Activated T-cell treated with anti-CD3 and anti-CD28 coated beads, Interleukin-2, amount 50 U/mL, for 72 hours (primary cell): ENCODE measurements at places on chromosomes 3 and 15. TPM values are rescaled to one million over a fixed set of nuclear protein-coding genes. Genes with fewer than 3 reads are reported as not detected.
A peak's percentile ranks its signal among the peaks of the same experiment; 100 is the strongest.

The TERC gene
- 23.0 TPM for total RNA-seq

DNA sequence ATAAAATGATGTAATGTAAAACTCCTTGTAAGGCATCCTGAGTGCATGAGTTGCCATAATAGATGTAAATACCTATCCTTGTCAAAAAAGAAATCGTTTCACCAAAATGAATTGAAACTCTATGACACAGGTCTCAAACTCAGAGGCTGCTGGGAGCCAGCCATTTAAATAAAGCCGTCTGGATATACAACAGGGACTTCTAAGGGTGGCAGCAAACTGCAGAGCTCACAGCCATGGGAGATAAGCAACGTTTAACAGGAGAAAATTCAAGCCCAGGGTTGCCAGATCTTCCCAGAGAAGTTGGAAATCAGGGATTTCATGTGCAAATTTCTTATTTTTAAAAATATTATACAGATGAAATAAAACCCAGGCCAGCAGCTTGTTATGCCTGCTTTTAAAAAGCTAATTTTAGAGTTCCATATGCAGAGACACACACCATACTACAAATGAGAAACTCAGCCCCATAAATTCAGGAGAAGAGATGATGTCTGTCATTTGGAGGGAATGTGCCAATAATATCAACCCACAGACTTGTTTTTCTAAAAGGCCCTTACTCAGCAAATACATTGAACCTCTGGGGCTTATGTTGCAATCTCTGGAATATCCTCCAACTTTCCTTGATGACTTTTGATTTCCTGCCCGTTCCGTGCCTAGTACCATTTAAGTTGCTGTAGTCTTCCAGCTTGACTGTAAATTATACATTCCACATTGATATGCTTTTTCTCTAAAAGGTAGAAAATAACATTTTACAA, 75.6 kb downstream of the AQP9 start:
- no peak overlapping the region for H3K4me3 ChIP-seq
- no peak for DNase-seq
- no peak overlapping the region for H3K27ac ChIP-seq
- H3K4me1 ChIP-seq = no peaks in the 10 kb centered on the region
- H3K36me3 ChIP-seq = no peaks in the 10 kb centered on the region
- no peaks in the 10 kb centered on the region for H3K27me3 ChIP-seq

GRCh38 chr3:52041118-52041731, 15.1 kb downstream of the DUSP7 start:
- no peaks in the 10 kb centered on the region for H3K36me3 ChIP-seq
- no peak for DNase-seq
- H3K4me1 ChIP-seq = peaks cover 13% of the 10 kb centered on the region
- H3K27ac ChIP-seq = peak overlapping the region; percentile 48
- no peaks in the 10 kb centered on the region for H3K27me3 ChIP-seq

The SEC11A gene
- total RNA-seq = 134 TPM

DNA sequence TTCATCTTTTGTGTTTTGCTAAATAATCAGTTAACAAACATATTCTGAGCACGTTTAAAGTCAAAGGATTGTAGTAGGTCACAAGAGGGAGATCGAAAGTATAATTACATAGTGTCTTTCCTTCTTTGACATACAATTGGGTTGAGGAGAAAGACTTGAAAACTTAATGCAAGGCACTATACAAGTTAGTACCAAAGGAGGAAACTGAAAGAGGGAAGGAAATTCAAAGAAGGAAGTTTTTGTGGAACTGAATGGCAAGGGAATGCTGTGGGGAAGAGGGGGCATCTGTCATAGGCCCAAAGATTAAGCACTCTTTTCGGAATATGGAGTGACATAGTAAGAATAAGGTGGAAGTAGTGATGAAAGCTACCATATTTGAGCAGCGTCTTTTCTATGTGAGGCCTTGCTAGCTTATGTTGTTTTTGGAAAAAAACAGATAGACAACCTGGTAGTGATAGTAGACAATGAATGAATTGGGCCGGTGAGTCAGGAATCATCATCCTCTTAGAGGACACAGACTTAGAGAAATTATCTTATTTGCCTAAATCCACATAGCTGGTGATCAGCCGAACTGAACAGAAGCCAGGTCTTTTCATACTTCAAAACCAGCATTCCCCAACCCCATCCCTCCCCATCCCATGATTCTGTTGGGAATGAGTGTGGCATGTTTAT, 10.2 kb downstream of the MBNL1 start:
- H3K4me3 ChIP-seq = peak overlapping the region; percentile 81
- peak overlapping the region; percentile 72 for H3K27ac ChIP-seq
- H3K4me1 ChIP-seq = peaks cover 90% of the 10 kb centered on the region
- H3K27me3 ChIP-seq = no peaks in the 10 kb centered on the region

The CRELD1 gene
- 18.8 TPM for total RNA-seq

GRCh38 chr3:186067360-186068242, 41.3 kb downstream of the ETV5 start:
- no peak for DNase-seq
- peak overlapping the region; percentile 5 for H3K27ac ChIP-seq
- no peaks in the 10 kb centered on the region for H3K36me3 ChIP-seq

DNA sequence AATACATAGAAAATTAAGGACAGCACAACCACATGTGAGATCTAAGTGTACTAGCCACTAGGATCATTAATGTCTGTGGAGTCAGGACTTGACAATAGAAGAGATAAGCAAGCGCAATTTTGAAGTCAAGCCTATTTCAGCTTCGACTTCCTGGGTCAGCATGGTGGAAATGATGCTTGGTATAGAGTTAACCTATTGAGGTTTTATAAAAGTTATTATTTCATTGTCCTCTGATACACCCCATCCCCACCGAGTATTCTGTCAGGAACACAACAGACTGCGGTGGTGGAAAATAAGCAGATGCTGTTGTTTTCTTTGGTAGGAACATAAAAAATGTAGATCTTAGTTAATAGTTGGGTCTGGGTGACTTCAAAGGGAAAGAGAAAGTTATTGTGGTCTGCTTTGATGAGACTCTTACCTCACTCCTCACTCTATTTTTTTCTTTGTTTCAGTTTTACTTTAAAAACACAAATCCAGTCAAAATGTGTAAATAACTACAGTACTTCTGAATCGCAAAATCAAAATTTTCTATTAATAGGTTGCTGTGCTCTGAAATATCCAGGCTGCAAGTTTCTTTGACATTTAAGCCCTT, 82.1 kb downstream of the IL5RA start:
- H3K4me3 ChIP-seq = peak overlapping the region; percentile 58
- H3K27ac ChIP-seq = peak overlapping the region; percentile 38
- H3K4me1 ChIP-seq = peaks cover 13% of the 10 kb centered on the region
- H3K27me3 ChIP-seq = peaks cover 5% of the 10 kb centered on the region
- no peak for DNase-seq

DNA sequence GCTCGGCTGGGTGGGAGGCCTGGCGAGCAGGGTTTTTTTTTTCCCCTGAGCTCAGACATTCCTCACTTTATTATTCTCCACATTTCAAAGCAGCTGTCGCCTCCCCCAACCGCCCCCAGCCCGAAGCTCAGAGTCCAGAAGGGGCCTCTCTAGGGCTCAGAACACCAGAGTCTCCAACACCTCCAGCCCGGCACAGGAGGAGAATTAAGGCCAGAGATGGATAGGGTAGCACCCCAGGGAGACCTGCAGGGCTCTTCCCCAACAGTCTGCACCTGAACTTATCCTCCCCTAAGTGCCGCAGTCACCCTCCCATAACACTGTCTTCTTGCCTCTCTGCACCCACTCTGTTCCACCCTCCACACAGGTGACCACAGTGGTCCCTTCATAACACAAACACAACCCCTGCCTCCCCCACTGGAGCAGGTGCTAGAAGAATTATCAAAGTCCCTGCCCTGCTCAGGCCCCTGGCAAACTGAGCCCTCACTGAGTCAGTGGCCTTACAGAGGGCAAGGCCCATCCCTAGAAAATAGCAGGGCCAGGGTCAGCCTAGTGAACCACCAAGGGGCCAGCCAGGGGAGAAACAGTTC, 14.1 kb downstream of the MYL3 start:
- no peaks in the 10 kb centered on the region for H3K36me3 ChIP-seq
- DNase-seq = no peak
- H3K27ac ChIP-seq = no peak overlapping the region
- H3K27me3 ChIP-seq = no peaks in the 10 kb centered on the region
- H3K4me1 ChIP-seq = no peaks in the 10 kb centered on the region
- H3K4me3 ChIP-seq = no peak overlapping the region

- H3K27ac ChIP-seq = no peak overlapping the region
- no peaks in the 10 kb centered on the region for H3K36me3 ChIP-seq
- H3K4me1 ChIP-seq = no peaks in the 10 kb centered on the region
Measured at GRCh38 chr3:142647856-142648255, 51.7 kb downstream of the PLS1 start.

The GABRR3 gene
- total RNA-seq = not detected

DNA sequence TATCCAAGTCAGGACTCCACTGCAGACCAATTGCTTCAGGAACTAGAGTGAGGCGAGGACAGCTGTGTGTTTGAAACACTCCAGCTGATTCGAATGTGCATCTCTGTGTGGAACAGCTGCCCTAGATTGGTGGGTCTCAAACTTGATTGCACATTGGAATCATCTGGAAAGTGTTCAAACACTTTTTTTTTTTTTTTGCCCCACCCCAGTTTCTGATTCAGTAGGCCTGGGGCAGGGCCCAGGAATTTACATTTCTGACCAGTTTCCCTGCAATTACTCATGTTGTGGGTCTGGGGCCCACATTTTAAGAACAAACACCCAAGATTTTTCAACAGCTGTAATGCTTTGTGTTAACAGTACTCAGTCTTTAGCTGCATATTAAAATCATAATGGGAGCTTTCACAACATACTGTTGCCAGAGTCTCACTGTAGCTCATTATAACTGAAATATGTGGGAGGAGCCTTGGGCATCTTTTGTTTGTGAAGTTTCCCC, 156.6 kb downstream of the NR1D2 start:
- peaks cover 11% of the 10 kb centered on the region for H3K4me1 ChIP-seq
- no peak overlapping the region for H3K4me3 ChIP-seq
- H3K36me3 ChIP-seq = no peaks in the 10 kb centered on the region
- no peak overlapping the region for H3K27ac ChIP-seq
- peak; percentile 7 for DNase-seq

DNA sequence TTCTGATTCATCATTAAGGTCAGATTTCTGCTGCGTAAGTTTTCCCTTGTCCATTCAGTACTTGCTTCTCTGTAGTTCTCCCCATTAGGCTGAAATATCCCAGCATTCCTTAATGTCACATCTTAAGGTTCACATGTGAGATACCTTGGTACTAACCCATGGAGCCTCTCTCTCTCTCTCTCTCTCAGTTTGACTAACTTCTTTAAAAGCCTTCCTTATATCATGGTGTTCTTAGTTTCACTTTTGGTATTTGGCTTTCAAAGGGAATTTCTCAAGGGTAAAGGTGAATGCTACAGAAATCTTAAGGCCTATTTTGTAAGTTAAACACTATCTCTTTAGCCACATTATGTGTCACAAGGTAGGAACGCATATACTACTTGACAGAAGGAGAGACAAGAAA, 427.3 kb upstream of the ZNF717 start:
- H3K4me1 ChIP-seq = no peaks in the 10 kb centered on the region
- H3K27me3 ChIP-seq = no peaks in the 10 kb centered on the region
- no peak for DNase-seq
- H3K36me3 ChIP-seq = no peaks in the 10 kb centered on the region
- H3K4me3 ChIP-seq = no peak overlapping the region
- no peak overlapping the region for H3K27ac ChIP-seq

- no peaks in the 10 kb centered on the region for H3K36me3 ChIP-seq
- H3K27ac ChIP-seq = no peak overlapping the region
- H3K27me3 ChIP-seq = no peaks in the 10 kb centered on the region
- no peak overlapping the region for H3K4me3 ChIP-seq
Measured at GRCh38 chr3:108102420-108103039, 11.7 kb upstream of the CD47 start.

DNA sequence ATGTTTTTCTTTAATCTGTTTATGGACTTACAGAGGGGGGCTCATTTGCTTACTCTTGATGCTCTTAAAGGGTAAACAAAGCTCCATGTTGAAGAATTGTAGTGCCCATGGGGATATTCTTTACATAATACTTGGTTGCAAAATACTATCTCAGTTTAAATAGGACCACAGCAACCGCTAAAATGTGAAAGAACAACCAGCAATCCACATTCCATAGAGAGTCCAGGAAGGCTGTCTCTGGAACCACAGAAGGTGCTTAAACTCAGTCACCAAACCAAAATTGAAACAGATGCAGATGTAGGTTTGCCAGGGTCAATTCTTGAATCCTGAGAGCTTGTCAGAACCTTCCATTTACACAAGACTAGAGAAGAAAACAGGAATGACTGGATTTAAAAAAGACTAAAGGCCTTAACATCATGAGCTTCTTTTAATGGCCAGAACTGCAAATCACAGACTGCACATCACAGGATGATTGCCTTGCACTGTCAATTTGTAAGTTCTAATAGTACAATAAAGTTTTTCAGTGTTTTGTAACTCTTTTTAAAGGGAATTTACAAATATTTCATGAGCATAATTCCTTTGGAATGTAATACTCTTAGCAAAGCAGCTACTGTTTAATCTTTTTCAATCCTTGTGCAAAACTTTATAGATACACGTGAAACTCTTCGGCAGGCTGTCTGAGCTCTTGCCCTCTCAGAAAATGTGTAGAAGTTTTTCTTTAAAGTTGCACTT, 661.6 kb downstream of the SI start:
- H3K4me3 ChIP-seq = no peak overlapping the region
- H3K27ac ChIP-seq = no peak overlapping the region
- no peaks in the 10 kb centered on the region for H3K27me3 ChIP-seq

The TYRO3 gene
- total RNA-seq = 2.2 TPM

DNA sequence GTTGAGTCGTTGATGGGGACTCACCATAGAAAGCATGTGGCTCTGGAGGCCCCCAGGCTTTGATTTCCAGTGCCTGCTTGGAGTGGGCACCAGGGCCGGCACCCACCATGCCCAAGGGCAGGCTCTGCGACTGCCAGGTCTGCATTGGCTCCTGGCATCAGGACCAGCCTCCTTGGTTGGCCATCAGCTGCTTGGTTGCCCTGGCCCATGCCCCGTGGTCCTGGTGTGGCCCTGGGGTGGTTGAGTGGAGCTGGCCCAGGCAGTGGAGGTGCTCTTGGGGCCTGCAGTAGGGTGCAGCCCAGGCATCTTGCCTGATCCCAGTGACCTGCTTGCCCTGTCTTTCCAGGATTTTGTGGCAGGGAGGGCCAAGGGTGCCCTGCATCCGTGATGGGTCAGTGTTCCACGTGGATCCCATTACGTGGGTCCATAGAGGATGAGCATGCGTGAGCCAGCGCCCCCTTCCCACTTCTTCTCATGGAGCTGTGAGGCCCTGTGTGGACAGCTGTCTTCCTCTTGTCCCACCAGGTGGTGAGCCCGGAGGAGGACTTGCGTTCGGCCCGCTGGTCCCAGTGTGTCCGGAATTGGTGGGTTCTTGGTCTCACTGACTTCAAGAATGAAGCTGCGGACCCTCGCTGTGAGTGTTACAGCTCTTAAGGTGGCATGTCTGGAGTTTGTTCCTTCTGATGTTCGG, 187.0 kb downstream of the UBE3A start:
- H3K4me1 ChIP-seq = no peaks in the 10 kb centered on the region
- DNase-seq = no peak
- peaks cover 9% of the 10 kb centered on the region for H3K36me3 ChIP-seq
- no peak overlapping the region for H3K27ac ChIP-seq
- no peak overlapping the region for H3K4me3 ChIP-seq
- no peaks in the 10 kb centered on the region for H3K27me3 ChIP-seq
